Mesothelial cell of epicardium (in vitro differentiated cells): ENCODE measurements at places on chromosomes 11 and 22.

DNA sequence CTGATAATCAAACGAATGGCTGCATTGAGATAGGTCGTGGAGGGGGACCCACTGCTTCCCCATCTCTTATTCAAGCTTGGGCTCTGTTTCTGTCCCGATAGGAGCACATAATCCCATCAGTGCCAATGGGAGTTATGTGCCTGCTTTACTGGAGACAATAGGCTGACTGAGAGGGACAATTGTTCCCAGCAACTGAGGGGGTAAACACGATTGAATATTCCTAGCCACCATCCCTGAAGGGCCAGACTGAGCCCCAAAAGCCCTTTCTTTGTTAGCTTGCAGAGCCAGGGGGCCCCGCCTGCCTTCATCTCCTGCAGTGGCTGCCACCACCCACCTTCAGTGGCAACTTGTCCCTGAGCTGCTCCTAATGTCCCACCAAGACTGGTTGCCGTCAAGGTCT, 172.8 kb upstream of the NAV2 start:
- no peak for DNase-seq
- H3K27ac ChIP-seq, result no peak overlapping the region
- H3K36me3 ChIP-seq, result no peaks in the 10 kb centered on the region

- H3K4me1 ChIP-seq, result peaks cover 3% of the 10 kb centered on the region
- DNase-seq, result no peak
- no peak overlapping the region for H3K27ac ChIP-seq
- H3K36me3 ChIP-seq, result peaks cover 28% of the 10 kb centered on the region
These were observed 21.8 kb downstream of the SNX19 start for GRCh38 chr11:130894322-130895025.

- no peaks in the 10 kb centered on the region for H3K36me3 ChIP-seq
- H3K4me3 ChIP-seq, result no peak overlapping the region
- peaks cover 14% of the 10 kb centered on the region for H3K4me1 ChIP-seq
- H3K27ac ChIP-seq, result no peak overlapping the region
- no peak for DNase-seq
These were observed 116.9 kb downstream of the SIK3 start for GRCh38 chr11:116981266-116981885.

- H3K4me3 ChIP-seq, result no peak overlapping the region
- H3K36me3 ChIP-seq, result no peaks in the 10 kb centered on the region
- peaks cover 8% of the 10 kb centered on the region for H3K4me1 ChIP-seq
- no peak overlapping the region for H3K27ac ChIP-seq
These were observed 61.1 kb upstream of the CD44 start for GRCh38 chr11:35077709-35078469.
